ENCODE measurements at places on chromosomes 2 and 18. TPM values are rescaled to one million over a fixed set of nuclear protein-coding genes. Genes with fewer than 3 reads are reported as not detected.

The CYP27A1 gene
- total RNA-seq = 54.9 TPM

DNA sequence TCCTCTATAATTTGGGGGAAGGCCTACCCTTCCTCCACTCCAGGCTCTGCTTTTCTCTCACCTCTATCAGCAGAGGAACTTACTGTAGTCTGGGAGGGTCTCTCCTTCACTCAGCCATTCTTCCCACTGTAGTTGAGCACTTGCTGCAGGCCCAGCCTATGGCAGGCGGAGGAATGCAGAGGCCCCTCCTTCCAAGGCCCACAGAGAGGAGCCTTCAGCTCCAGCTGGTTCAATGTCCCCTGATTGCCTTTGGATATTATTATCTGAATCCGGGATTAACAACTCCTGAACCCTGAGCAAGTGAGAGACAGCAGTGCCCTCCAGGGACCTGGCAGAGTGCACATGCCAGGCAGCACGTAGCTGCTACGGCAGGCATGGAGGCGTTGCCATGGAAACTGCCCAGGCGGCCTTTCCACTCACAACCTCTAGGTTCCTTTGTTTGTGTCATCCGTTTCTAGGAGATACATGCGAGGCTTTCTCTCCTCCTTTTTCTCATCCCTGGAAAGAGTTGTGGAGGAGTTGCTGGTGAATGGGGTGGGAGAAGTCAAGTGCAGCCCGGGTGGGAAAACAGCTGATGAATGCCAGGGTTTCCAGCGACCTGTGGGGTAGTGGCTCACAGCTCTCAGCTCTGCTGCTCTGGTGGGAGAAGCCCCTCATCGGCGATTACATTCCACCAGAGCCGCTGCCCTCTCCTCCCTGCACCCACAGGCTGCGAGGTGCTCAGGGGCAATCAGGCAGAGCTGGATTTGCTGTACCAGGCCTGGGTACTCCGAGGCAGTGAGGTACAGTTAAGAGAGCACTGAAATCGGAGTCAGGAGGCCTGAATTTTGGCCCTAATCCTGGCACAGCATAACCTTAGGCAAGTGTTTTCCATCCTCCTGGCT lies 55.3 kb upstream of the HK2 start:
- peak; percentile 89 for DNase-seq
- H3K36me3 ChIP-seq = no peaks in the 10 kb centered on the region
- no peaks in the 10 kb centered on the region for H3K27me3 ChIP-seq
- no peak overlapping the region for H3K4me3 ChIP-seq
- peak overlapping the region; percentile 70 for H3K27ac ChIP-seq

GRCh38 chr2:119487434-119488244 lies 36.6 kb downstream of the SCTR start:
- DNase-seq = peak; percentile 60
- H3K27me3 ChIP-seq = no peaks in the 10 kb centered on the region
- H3K27ac ChIP-seq = no peak overlapping the region
- no peak overlapping the region for H3K4me3 ChIP-seq
- H3K4me1 ChIP-seq = peaks cover 29% of the 10 kb centered on the region

The SLC4A5 gene
- total RNA-seq = 2.0 TPM

The TLX2 gene
- total RNA-seq = 0.27 TPM

DNA sequence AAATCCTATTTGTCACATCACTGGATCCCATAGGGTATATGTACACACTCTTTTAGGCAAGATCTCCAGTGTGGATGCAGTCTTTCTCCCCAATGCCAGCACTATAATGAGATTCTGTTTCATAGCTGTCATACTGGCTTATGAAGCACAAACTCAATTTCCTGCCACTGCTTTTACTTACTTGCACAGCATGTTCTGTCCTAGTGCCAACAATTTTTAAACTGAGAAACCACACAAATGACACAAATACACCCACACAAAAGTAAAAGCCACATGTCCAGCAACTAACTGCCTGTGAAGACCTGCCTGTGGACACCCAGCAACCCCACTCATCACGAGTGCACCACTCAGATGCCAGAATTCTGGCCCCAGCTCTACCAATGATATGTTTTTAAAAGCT lies 29.6 kb upstream of the RNU4ATAC start:
- no peak for DNase-seq
- no peaks in the 10 kb centered on the region for H3K27me3 ChIP-seq
- no peaks in the 10 kb centered on the region for H3K4me1 ChIP-seq
- H3K4me3 ChIP-seq = peak overlapping the region; percentile 71

DNA sequence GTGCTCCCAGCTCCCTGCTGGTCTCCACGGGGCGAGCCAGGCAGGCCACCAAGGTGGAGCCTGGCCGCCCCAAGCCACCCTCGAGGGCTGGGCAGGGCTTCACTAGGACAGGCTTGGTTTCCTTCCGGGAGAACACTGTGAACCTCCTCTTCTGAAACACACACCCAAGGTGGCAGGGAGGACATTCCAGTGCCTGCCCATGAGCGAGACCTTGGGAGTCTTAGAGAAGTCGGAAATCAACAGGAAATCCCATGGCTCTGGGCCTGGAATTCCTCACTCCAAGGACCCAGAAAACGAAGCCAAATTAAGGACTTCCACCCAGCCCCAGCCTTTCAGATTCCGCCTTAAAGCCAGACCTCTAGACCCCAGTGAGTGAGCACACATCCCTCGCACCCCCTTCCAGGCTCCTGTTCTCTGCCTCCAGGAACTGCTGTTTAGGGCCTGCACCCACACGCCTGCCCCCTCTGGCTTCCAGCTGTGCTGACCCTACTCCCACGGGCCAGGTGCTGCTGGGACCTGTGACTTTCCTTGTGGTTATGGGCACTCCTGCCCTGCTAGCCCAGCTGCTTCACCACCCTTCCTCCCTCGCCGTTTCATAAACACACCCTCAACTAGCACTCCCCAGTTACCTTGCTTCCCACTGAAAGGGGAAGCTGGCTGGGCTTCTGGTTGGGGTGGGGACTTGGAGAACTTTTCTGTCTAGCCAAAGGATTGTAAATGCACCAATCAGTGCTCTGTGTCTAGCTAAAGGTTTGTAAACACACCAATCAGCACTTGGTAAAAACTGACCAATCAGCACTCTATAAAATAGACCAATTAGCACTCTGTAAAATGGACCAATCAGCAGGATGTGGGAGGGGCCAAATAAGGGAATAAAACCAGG lies 13.7 kb downstream of the GPR17 start:
- H3K36me3 ChIP-seq = peaks cover 5% of the 10 kb centered on the region
- DNase-seq = no peak
- no peak overlapping the region for H3K4me3 ChIP-seq
- peaks cover 2% of the 10 kb centered on the region for H3K4me1 ChIP-seq
- peaks cover 9% of the 10 kb centered on the region for H3K27me3 ChIP-seq

GRCh38 chr2:28528206-28528605 lies 32.3 kb downstream of the PLB1 start:
- no peaks in the 10 kb centered on the region for H3K27me3 ChIP-seq
- H3K4me3 ChIP-seq = no peak overlapping the region
- H3K36me3 ChIP-seq = no peaks in the 10 kb centered on the region
- H3K4me1 ChIP-seq = peaks cover 8% of the 10 kb centered on the region
- no peak for DNase-seq
- H3K27ac ChIP-seq = no peak overlapping the region

DNA sequence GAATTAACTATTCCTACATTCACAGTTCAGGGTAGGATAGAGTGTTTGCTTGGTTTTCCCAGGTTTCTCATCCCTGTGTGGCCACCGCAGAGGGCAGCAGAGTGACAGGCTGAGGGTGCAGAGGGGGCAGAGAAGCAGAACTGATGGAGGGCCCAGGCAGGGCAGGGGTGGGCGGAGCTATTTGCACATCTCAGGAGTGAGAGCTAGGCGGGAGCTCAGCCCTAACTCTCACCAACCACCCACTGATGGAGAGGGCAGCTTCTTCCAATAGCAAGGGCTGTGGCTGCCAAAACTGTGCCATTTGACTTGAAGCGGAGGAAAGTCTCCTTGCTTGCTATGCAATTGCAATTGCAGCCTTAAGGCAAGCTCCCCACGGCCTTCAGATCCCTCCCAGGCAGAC lies 12.0 kb upstream of the DARS1 start:
- H3K27ac ChIP-seq = no peak overlapping the region
- no peaks in the 10 kb centered on the region for H3K27me3 ChIP-seq
- peaks cover 3% of the 10 kb centered on the region for H3K4me1 ChIP-seq
- no peaks in the 10 kb centered on the region for H3K36me3 ChIP-seq
- H3K4me3 ChIP-seq = no peak overlapping the region

DNA sequence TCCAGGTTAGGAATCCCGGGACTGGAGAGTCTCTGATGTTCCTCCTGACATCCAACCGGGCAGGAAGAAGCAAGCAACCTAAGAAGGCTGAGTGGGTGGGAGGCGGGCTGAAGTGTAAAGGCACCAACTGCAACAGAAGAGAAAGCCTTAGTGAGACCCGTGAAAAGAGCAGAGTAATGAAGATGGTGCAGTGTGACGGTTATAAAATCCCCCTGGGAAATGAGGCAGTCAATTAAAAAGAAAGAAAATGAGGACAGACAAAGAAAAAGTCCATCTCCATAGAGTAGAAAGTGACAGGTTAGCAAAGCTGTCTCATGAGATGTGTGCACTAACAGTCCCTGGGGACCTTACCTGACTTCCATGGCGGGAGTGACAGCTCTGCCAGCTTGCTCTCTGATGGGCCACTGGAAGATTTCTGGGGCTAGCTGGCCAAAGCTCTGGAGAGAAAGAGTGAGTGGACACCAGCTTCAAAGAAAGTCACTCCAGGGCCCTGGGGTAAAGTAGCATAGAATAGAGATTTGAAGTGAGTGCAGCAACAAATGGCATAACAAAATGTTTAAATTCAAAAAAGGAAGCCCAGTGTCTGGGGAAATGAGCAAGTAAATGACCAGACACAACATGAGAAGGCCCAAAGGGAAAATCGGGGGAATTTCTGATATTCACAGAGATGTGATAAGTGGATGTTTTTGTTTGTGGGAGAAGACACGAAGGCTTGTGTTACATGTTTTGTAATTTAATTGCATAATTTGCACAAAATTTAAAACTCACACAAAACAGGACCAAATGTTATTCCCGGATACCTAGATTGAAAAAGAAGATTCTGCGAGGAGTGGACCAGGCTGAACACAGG lies 44.1 kb upstream of the IGFBP2 start:
- no peaks in the 10 kb centered on the region for H3K27me3 ChIP-seq
- DNase-seq = no peak
- H3K27ac ChIP-seq = no peak overlapping the region
- H3K4me1 ChIP-seq = no peaks in the 10 kb centered on the region
- H3K36me3 ChIP-seq = no peaks in the 10 kb centered on the region

DNA sequence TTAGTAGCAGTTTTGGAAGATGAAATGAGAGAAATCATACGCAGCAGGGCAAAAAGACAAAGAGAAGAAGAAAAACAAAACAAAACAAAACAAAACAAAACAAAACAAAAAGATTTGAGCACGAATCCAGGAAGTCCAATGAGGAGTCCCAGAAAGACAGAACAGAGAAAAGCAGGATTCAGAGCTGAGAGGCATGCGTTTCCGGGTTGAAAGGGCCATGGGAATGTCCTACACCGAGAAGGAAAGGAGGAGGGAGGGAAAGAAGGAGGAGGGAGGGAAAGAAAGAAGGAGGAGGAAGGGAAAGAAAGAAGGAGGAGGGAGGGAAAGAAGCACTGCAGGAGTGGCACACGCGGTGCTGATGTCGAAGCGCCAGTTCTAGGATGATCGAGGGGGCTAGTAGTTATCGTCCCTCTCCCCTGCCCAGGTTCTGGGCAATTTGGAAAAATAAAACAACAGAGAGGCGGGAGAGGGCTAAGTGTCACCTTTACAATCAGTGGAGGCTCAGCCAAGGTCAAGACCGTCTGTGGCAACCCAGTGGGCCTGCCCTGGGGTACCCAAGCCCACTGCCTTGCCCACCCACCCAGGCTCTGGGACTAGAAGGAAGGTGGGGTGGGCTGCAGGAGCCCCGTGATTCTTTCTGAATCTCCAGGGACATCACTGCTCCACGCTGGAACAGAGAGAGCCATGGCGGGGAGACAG lies 68.4 kb downstream of the TWIST2 start:
- H3K27ac ChIP-seq = no peak overlapping the region
- DNase-seq = no peak
- H3K4me1 ChIP-seq = no peaks in the 10 kb centered on the region

All from endodermal cell (in vitro differentiated cells).